CD4-positive, alpha-beta T cell treated with Interferon alpha-2 for 1 hour (primary cell): ENCODE measurements at places on chromosomes 7 and 10.

- peak; percentile 66 for DNase-seq
Measured at GRCh38 chr10:22333167-22333974, 11.9 kb upstream of the SPAG6 start.

- DNase-seq, result no peak
Measured at GRCh38 chr10:70052462-70053217, at the start of gene MACROH2A2. Gene MACROH2A2, plus strand, starts transcription at chr10:70052846. Its CDS starts 22,813 bp downstream, at chr10:70075659.

DNA sequence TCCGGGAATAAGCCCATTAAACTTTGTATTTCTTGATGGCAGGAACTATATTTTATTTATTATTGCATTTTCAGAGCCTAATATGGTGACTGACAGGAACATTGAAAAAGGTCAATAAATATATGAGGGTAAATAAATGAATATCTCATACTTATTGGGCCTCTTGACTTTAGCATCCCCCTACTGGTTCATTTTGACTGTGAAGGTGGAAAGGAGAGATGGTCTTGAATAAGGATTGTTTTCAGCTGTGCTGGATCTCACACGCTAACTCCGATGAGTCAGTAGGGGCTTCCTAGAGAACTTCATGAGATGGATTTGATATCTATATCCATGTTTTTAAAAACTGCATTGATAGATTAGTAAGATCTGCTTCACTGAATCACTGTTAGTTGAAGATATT lies 1026.0 kb downstream of the REEP3 start:
- no peak for DNase-seq

GRCh38 chr7:25950488-25951413 lies 201.2 kb upstream of the NFE2L3 start:
- peak; percentile 91 for DNase-seq

GRCh38 chr7:45114926-45115325 lies 3.4 kb upstream of the TBRG4 start:
- DNase-seq, result no peak

GRCh38 chr7:115980159-115980558 lies 50.4 kb downstream of the TFEC start:
- DNase-seq, result no peak

DNA sequence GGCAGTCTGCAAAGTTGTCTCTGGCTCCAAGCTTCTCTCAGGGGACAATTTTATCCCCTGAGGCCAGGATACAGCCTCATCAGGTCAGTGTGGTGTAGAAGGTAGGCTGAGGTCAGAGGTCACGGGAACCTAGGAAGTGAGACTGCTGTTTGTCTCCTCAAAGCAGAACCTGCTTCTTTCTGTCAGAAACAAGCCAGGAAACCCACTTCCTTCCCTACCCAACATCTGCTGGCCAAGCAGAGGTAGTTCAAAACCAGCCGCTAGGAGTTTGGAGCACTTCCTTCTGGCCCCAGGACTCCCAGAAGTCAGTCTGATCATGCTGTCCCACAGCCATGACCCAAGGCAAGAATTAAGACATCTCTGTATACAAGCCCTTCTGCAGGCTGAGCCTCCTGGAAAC lies 12.2 kb downstream of the CLRN3 start:
- peak; percentile 23 for DNase-seq

- no peak for DNase-seq
Measured at GRCh38 chr7:17983221-17984062, 43.1 kb upstream of the SNX13 start.

- DNase-seq, result no peak
Measured at GRCh38 chr10:15046626-15047025, 2.9 kb downstream of the OLAH start.

- no peak for DNase-seq
Measured at GRCh38 chr10:95815701-95816240, 59.8 kb downstream of the ENTPD1 start.

DNA sequence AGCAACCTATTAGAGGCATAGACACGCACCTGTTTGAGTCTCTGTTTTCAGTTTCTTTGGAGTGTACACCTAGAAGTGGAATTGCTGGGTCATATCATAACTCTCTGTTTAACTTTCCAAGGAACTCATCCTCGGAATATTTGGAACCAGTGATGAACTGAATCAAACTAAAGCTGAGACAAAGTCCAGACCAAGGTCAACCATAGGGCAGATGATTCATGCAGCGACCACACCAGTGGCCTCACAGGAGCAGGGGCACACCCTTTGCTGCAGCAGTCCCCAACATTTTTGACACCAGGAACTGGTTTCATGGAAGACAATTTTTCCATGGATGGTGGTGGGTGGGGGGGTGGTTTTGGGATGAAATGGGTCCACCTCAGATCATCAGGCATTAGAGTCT lies 4.9 kb upstream of the OPTN start:
- no peak for DNase-seq

DNA sequence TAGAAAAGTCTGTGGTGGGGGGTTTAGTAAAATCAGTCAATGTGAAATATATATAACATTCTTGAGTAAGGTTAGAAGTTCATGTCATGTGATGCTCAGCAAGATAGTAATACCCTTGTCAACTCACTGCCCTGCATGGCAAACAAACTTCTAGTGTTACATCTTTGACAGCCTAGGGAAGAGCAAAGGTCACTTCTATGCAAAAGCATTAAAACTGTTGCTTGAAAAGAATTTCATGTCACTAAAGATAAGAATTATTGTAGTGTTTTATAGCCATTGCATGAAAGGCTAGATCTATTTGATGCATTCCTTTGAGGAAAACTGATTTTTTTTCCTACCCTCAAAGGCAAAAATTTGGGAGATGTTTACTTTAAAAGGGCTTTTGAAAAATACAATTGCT lies 176.0 kb downstream of the SKAP2 start:
- DNase-seq, result no peak

GRCh38 chr10:43251419-43252165 lies 15.3 kb downstream of the RASGEF1A start:
- no peak for DNase-seq

GRCh38 chr10:89307269-89307577 lies 5.4 kb downstream of the IFIT2 start:
- DNase-seq, result peak; percentile 33

GRCh38 chr10:58791137-58791536 lies 278.5 kb downstream of the BICC1 start:
- DNase-seq, result no peak

DNA sequence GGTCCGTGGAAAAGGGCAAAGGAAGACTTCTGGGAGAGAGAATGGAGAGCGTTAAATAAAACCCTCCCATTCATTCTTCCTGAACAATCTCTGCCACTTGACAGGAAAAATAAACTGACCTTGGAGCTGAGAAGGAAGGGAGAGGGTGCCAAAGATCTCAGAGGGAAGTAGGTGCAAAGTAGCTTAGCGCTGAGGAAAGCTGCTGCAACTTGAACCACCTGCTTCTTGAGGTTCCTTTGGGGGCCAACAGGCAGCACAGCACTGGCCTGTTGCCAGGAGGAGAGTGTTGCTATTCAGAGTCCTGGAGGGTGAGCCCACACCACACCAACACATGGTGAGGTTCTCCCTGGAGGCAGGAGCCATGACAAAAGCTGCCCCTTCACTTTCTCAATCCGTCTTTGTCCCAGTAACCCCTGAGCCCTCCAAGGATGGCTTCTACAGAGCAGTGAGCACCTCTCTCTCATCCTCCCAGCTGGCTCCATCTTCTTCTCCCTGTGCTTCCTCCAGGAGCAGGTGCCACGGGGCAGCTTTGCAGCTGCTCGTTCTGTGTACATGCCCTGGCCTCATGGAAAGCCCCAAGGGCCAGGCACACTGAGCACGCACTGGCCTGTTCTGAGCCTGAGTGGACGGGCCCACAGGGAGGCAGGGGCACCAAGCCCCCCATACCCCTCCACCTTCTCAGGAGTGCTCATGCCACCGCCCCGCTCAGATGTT lies 101.3 kb downstream of the STRA8 start:
- DNase-seq, result no peak

GRCh38 chr10:23540401-23541030 lies 101.6 kb downstream of the OTUD1 start:
- DNase-seq, result peak; percentile 13

GRCh38 chr10:99235658-99236626 lies at the start of gene HPSE2:
Gene HPSE2, minus strand, starts transcription at chr10:99235852.
- no peak for DNase-seq

DNA sequence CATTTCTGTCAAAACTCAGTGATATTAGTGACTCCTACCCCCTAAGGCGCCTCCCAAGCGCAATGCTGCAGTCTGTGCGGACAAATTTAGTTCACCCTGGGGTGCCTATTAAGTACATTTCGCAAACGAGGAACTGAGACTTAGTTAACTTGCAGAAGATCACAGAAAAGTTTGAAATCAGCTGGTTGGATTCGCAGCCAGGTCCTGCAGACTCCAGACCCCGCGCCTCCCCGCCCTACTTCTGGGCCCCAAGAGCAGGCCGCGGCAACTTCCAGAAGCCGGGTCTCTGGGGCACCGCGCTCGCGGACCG lies 588 bp downstream of the CYREN start:
- no peak for DNase-seq

DNA sequence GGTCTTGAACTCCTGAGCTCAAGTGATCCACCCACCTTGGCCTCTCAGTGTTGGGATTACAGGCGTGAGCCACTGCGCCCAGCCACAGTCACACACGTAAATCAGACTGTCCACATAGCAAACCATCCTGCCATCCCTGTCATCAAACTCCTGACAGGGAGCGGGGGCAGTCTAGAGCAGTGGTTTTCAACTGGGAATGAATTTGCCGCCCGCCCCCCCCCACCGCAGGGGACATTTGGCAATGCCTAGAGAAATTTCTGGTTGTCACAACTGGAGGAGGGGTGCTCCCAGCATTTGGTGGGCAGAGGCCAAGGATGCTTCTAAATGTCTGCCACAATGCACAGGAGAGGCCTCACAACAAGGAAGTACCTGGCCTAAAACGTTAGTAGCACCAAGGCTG lies 24.1 kb downstream of the CAMK2G start:
- DNase-seq, result no peak

- DNase-seq, result no peak
Measured at GRCh38 chr7:143239813-143240212, 18.0 kb downstream of the TAS2R40 start.

DNA sequence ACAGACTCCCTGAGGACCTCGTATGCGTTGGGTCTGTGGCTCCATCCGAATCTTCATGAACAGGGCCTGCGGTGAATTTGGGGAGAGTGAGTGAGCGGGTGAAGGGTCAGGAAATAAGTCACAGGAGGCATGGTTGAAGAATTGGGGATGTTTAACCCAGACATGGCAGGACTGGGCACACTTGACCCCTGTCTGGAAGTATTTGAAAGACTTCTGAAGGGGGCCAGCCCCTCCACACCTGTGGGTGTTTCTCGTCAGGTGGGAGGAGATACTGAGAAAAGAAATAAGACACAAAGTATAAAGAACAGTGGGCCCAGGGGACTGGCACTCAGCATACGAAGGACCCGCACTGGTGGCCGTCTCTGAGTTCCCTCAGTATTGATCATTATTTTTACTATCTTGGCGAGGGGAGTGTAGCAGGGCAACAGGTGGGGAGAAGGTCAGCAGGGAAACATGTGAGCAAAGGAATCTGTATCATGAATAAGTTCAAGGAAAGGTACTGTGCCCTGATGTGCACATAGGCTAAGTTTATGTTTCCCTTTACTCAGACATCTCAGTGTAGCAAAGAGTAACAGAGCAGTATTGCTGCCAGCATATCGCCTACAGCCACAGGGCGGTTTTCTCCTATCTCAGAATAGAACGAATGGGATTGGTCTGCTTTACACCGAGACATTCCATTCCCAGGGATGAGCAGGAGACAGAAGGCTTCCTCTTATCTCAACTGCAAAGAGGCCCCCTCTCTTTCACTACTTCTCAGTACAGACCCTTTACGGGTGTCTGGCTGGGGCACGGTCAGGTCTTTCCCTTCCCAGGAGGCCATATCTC lies 38.2 kb upstream of the PFKFB3 start:
- DNase-seq, result no peak

- no peak for DNase-seq
Measured at GRCh38 chr7:91443862-91444261, 179.6 kb downstream of the FZD1 start.

GRCh38 chr7:4195660-4196059 lies 486.4 kb upstream of the FOXK1 start:
- DNase-seq, result no peak

- no peak for DNase-seq
Measured at GRCh38 chr10:106571192-106571946, 593.1 kb downstream of the SORCS1 start.

GRCh38 chr10:86899670-86900276 lies 57.6 kb downstream of the MMRN2 start:
- peak; percentile 32 for DNase-seq

DNA sequence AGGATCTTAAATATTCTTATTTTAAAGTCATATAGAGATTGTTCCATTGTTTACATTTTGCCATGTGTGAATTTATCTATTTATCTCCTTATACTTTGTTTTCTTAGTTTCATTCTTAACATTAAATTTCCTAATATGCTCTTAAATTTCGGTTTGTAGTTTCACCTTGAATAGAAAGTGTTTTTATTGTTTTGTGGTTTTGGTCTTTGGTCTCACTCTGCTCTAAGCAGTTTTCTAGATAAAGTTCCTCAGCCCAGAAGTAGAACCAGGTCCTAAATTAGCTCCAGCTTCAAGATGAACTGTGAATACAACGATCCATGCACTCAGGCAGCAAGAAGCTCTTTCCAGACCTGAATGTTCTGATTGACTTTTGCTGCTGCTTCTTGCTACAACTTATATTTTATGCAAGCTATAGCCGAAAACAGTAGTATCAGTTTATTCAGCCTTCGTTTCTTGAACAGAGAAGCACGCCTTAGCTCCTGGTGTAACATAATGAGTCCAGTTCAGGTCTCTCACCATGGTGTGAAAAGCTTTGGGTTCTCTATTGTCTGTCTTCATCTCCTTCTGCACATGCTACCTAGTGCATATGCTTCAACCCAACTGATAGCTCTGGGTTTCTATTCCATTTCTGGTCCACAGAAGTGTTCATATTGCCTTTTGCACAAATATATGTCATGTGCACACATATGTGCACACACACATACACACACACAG lies 95.3 kb downstream of the SEM1 start:
- no peak for DNase-seq

DNA sequence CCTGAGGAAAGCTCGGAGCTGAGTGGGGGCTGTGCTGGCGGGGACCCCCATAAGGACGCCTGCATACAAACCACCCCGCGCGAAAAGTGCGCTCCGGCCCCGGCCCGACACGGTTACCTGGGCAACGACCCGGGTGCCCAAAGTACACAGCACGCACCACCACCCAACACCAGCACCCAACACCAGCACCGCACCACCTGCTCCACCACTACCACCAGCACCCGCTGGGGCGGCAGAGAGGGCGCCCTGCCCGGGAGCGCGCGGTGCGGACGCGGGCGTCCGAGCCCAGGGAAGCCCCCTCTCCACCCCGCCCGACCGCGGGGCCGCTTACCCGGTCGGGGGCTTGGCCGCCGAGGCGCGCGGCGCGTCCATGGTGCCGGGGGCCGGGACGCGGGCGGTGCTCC lies 345 bp downstream of the COBL start:
- DNase-seq, result no peak

DNA sequence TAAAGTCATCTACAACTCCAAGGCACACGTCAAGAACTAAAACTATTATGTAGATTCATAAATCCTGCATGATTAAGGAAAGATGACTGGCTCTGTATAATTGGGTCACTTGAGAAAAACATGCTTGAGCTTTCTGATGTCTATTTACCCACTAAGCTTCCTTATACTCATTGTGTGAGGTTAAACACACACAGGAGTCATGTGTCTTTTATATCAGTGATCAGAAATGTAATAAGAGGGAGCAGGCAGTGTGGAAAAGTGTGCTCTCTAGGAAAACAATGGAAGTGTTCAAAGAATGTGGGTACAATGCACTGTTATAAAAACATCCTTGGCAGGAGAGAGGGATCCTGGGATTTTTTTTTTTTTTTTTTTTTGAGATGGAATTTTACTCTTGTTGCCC lies 108.6 kb upstream of the ARID5B start:
- no peak for DNase-seq
